ENCODE measurements at places on chromosomes 11 and 22.

- no peak for DNase-seq
Measured at GRCh38 chr22:22858559-22858937, 29.1 kb upstream of the IGLL5 start.

- DNase-seq: no peak
Measured at GRCh38 chr22:49238181-49239141, 589.2 kb downstream of the BRD1 start.

- no peak for DNase-seq
Measured at GRCh38 chr11:15194671-15195415, 80.1 kb downstream of the INSC start.

GRCh38 chr11:112231952-112232351 lies 5.7 kb downstream of the PTS start:
- DNase-seq: no peak

DNA sequence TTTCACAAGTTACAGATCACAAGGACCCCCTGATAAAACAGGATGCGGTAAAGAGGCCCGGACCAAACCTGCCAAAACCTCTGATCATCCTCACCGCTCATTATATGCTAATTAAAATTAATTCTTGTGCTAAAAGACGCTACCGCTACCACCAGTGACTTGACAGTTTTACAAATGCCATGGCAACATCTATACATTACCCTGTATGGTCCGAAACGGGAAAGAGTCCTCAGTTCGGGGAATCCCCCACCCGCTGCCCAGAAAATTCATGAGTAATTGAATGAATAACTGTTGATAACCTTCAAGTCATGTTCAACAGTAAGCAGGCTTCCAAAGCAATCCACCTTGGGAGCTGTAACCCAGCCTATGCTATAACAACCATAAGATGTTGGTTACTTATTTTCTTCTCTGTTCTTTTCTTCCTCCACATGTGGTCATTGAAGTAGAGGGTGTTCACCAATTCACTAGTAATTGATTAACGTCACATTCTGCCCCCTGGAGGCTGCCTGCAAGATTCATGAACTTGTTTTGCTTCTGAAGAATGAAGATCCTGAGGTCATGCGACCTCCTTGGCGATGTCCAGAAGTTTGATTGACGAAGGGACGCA lies 20.6 kb downstream of the APOBEC3H start:
- DNase-seq: peak; percentile 36

GRCh38 chr22:43666457-43666856 lies 145.6 kb downstream of the EFCAB6 start:
- DNase-seq: no peak

DNA sequence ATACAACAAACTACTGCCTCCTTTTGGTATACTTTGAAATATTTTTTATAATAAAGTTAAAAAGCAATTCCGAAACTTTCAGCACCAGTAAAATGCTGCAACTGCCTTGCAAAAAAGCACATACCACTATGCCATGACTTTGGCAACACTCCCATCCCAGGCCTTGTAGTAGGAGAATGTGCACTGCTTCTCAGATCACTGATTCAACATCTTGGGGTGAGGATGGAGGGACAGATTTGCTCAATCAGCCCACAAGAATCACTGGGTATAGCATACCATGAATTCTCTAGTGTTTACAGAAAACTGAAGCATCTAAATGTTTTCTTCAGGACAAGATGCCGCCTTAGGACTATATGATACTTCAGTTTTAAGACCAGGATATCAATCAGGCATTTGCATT lies 14.9 kb downstream of the EIF4ENIF1 start:
- DNase-seq: no peak

DNA sequence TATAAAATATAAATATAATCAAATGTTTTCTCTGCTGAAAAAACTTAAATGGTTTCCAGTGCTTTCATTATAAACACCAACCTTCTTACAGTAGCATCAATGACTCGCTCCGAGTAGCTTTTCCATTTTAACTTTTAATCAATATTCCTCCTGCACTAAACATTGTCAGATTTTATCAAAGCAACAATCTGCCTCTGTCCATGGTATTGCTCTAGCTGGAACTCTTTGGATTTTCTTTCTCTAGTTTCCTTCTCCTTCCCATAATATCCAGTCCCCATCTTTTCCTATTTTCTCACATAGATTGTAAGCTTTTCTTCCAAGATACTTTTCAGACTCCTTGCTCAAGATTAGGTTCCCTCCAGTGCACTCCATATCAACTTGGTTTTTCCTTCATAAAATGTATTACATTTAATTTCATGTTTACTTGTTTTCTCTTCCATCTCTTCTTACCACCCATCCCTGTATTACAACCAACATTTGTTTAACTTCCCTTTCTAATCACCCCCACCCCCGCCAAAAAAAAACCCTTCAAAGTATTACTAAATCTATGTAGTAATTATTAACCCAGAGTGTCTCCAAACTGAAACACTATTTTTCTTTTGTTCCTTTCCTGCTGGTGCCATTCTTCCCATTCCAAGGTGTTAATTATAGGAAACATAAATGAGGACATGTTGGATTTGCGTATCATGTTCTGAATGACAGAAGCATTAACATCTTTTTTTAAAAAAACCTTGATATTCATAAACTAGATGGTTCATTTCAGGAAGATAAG lies 716.5 kb downstream of the NELL1 start:
- no peak for DNase-seq

DNA sequence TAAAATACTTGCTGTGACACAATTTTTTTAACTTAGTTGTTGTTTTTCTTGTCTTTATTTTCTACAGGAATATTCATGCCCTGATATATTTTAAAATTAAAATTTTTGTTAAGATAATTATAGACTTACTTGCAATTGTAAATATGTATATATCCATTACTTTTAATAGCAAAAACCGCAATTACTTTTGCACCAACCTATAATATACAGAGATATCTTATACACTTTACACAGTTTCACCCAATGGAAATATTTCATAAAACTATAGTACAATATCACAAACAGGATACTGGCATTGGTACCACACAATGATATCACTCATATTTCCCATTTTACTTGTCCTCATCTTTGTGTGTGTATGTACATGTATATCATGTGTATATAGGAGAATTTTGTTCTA lies 188.8 kb downstream of the DLG2 start:
- DNase-seq: no peak

DNA sequence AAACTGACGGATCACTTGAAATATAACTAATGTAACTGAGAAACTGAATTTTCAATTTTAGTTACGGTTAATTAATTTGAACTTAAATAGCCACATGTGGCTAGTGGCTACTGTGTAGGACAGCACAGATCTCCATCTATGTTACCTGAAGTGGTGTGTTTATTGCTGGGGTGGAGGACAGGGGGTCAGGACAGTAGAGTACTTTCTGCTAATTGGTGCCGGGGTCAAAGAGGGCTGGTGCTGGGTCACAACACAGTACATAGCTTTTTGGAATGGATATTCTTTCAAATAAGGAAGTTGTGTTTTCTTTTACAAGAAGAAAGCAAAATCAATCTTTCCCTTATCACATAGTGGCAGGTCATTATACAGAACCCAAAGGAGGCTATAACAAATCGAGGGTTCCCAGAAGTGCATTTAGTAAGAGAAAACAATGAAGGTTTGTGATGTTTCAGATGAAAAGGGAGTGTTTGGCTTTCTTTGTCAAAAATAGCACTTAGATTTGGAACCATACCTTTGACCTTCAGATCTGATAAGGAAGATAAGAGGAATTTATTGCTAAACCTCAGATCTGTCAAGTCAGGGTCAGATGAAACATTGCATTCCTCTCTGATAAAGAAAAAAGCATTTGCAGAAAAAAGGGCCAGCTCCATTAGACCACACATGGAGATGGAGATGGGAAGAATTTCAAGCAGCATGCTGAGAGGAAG lies 384.5 kb downstream of the AASDHPPT start:
- DNase-seq: no peak

- peak; percentile 61 for DNase-seq
Measured at GRCh38 chr11:112555491-112556364, 295.1 kb upstream of the PLET1 start.

GRCh38 chr11:12702999-12703453 lies 28.8 kb downstream of the TEAD1 start:
- DNase-seq: no peak

DNA sequence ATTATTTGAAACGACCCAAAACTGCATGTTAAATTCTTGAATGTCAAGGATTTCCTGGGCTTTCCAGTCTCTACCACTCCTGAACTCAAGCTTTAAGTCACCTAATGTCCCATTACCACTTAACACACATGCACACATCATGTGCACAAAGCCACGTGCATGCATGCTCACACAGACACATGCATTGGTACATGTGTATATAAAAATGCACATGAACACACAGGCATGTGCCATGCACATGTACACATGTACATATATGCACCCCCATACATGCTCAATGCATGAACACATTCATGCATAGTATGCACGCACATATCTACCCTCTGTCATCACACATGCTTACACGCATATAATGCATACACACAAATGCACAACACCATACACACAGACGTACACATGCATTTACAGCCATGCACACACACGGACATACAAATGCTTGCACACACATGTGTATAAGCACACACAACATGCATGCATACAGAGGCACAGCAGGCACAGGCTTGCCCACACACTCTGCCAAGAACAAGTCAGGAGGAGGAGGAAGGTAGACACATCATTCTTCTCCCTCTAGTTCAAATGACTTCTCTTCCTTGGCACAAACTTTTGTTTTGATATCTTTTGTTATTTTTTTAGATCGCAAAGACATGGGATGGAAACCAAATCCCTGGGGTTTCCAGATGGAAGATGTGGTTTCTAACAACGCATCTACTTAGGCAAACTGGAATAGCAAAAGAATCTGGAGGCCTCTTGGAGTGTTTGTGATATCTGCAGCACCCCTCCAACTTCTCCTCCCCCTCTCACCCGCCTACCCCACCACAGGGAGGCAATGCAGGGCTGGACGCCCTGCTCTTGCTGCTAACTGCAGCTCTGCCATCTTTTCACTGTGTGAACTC lies 24.6 kb downstream of the RASD2 start:
- DNase-seq: no peak

All from activated CD8-positive, alpha-beta memory T cell treated with anti-CD3 and anti-CD28 coated beads for 1 hour (primary cell).